ENCODE measurements at places on chromosomes 2 and 18.

GRCh38 chr2:65548064-65548463 lies 115.7 kb upstream of the SPRED2 start:
- no peak for DNase-seq

- no peak for DNase-seq
Measured at GRCh38 chr2:171271971-171272436, 111.3 kb upstream of the TLK1 start.

DNA sequence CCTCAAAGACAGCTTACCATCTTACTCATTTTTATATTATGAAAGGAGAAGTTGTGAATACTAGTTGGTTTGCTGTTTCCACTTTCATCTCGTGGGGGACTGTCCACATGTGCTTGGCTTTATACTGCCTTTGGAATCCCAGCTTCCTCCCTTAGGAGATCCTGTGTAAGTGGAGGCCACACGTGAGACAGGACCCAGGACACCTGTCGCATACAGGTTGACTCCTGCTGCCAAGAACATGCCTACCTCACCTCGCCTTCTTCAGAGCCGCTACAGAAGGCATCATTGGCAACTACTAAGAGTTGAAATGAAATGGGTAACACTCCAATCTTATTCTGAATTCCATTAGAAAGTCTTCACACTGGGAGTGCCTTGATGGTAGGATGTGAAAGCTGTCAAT lies 69.3 kb downstream of the PPP4R1 start:
- DNase-seq: no peak

- DNase-seq: no peak
Measured at GRCh38 chr2:120720231-120720630, 15.4 kb upstream of the GLI2 start.
